Amniotic stem cell (primary cell): ENCODE measurements at places on chromosomes 11 and 22.

- DNase-seq, result no peak
These were observed 33.8 kb downstream of the ADAMTS8 start for GRCh38 chr11:130394615-130395014.

DNA sequence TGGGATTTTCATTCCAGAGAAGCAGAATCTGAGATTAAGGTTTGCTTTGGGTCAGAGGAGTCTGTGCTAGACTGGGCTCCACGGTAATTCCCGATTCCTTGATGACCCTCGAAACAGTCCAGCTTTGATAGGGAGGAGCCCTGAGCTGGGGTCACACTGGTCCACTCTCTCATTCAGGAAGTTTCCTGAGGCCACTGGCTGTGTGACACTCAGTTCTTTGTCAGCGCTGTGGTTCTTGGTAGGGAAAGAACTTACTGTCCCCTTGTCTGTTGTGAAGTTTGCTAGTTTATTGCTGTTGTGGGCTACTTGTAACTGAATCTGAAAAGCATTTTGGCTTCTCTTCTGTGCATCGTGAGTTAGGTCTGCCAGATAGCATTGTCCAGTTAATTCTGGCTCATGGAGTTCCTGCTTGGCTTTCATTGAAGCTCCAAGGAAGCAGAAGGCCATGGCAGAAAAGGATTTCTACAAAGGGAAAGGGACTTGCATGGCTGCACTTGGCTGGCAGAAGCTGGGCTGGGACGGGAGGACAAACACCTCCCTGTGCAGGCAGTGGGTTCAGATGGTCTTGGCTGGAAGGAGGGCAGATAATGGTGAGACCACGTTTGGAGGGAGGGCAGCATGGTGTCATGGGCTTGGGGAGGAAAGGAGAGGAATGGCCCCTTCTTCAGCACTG lies 23.3 kb downstream of the BCR start:
- no peak for DNase-seq

DNA sequence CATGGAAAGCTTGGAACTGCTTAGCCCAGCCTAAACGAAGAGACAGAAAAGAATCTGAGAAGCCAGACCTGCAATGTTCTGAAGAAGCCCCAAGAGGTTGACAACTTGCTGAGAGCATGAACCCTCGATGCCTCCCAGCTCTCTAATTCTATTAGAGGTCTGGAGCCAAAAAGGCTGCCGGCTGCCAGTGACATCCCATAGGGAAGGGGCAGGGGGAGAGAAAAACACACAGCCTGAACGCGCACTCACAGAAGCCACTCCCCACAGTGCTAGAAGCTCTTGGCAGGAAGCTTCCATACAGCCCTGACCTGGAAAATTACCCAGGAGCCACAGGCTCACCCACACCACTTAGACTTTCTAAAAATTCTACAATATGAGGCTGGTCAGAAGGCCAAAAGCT lies 18.3 kb downstream of the POLDIP3 start:
- DNase-seq, result no peak

DNA sequence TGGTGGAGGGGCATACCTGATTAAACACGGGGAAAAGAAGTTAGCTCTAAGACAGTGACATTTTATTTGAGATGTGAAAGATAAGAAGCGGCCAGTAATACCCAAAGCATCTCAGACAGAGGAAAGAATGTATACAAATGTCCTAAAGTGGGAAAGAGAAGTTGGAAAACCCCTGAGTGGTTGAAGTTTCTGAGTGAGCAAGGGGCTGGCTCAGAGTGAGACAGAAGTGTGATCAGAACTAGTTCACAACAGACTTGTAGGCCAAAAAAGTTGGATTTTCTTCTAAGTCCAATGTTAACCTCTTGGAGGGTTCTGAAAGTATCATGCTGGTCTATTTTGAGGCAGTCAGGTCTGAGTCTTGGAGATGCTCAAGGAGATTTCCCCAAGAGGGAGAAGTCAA lies 608.7 kb downstream of the SOX6 start:
- no peak for DNase-seq

DNA sequence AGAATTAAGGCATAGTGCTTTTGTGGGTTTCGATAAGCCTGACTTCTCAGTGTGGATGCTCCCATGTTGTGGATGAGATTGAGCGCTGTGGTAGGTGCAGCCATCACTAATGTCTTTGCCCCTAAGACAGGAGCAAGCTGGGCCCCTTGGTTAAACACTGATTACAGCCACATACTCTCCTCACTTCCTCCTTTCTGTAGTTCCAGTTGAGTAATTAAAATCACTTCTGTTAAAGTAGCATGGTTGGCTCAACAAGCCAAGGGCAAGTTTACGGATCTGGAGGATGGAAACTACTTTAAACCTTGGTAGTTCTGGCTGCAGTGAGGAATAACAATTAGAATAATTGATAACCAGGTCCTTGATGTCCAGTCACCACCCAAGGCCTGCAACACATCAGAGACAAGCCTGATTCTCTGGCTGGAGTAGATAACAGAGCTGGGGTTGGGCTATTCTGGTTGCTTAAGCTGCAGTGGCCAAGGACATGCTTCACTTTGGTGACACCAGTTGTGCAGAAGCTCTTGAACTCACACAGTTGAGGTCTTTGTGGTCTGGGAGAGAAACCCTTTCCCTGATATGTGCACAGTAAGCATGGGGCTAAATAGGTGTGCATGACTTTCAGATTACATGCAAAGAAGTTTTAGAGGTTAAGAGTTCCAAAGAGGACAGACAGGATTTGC lies 81.3 kb downstream of the KIRREL3 start:
- DNase-seq, result no peak

DNA sequence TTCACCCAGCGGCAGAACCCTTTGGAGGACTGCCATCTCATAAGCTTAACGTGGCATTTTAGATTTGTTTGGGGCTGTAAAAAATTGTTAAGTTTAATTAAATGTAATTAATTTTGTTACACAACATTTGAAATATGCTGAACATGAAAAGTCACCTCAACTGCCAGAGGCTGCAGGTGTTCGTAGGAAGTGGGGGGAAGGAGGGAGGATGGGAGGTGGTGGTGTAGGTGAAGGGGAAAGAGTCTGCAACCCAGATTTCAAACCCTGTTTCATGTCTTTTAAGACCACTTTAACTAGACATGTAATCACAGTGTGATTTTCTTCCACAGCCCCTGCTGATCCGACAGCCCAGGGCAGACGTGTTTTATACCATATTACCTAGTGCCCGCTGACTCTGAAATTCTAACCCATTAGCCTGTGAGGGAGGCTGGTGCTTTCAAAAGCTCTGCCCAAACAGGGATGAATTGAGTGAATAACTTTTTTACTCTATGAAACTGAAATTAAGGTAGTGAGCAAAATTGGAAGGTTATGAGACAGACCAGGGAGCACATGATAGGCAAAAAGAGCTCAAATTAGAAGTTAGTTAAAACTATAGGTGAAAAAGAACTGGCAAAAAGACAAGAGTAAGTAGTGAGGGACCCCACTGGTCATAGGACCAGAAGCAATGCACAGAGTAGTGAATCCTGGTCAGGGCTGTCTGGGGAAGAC lies 279.8 kb downstream of the DDX10 start:
- DNase-seq, result no peak

GRCh38 chr11:68008381-68009337 lies 1.5 kb upstream of the ALDH3B1 start:
- DNase-seq, result no peak

- DNase-seq, result no peak
These were observed 80.4 kb upstream of the KCNQ1OT1 start for GRCh38 chr11:2779981-2780849.
